ENCODE measurements at places on chromosomes 7 and 10.

GRCh38 chr10:33196377-33196706, 138.1 kb downstream of the NRP1 start:
- H3K36me3 ChIP-seq, result no peaks in the 10 kb centered on the region
- no peak overlapping the region for H3K27ac ChIP-seq
- H3K27me3 ChIP-seq, result peaks cover 4% of the 10 kb centered on the region

DNA sequence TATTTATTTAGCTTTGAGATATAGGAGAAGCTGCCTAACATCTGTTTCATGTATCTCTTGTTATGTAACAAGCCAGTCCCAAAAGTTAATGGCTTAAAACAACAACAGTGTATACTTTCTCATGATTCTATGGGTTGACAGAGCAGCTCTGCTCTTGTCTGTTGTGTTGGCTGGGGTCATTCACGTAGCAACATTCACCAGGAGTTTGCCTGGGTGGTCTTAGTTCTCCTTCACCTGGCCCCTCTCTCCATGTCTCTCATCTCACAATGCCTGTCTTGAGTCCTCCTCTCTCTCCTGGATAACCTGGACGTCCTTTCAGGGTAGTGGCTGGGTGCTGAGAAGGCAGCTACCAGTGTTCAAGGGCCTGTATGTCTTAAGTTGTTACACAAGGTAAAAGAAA, 27.5 kb downstream of the INPP5F start:
- H3K27ac ChIP-seq, result no peak overlapping the region
- no peak overlapping the region for H3K4me3 ChIP-seq
- DNase-seq, result no peak
- no peaks in the 10 kb centered on the region for H3K27me3 ChIP-seq
- no peaks in the 10 kb centered on the region for H3K36me3 ChIP-seq

DNA sequence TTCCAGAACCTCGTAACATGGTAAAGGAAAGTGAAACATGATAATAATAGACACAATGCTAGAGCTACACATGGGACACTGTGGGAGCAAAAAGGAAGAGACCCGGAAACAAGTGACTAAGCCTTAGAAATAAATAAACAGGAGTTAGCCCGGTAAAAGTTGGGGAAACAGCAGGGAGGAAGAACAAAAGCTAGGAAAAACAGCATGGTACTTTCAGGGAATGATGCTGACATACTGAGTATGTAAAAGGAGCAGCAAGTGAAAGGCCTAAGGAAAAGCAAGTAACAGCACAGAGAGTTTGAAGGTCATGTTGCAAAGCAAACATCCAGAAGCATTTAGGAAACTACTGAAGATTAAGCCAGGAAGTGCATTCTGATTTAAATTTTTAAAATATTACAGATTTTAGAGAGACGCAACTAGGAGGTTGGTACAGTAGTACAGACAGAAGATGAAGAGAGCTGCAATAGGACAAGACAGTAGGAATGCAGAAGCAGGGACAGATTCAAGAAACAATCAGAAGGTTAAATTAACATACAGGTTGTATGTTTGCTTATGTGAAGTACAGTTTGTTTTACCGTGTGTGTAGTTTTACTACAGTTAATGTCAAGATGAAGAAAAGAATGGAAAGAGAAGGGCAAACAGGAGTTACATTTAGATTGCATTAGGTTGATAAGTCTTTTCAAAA, 63.7 kb downstream of the ARHGAP12 start:
- H3K27ac ChIP-seq, result no peak overlapping the region
- no peak overlapping the region for H3K4me3 ChIP-seq
- H3K36me3 ChIP-seq, result peaks cover 4% of the 10 kb centered on the region
- H3K27me3 ChIP-seq, result no peaks in the 10 kb centered on the region

- DNase-seq, result no peak
- peaks cover 37% of the 10 kb centered on the region for H3K27me3 ChIP-seq
- no peak overlapping the region for H3K4me3 ChIP-seq
- H3K27ac ChIP-seq, result no peak overlapping the region
- H3K36me3 ChIP-seq, result no peaks in the 10 kb centered on the region
Observed at GRCh38 chr10:98316661-98317060, 48.7 kb upstream of the LOXL4 start.

GRCh38 chr7:83579740-83580139, 69.2 kb downstream of the SEMA3E start:
- H3K36me3 ChIP-seq, result no peaks in the 10 kb centered on the region
- DNase-seq, result no peak
- H3K4me3 ChIP-seq, result no peak overlapping the region
- no peaks in the 10 kb centered on the region for H3K4me1 ChIP-seq

DNA sequence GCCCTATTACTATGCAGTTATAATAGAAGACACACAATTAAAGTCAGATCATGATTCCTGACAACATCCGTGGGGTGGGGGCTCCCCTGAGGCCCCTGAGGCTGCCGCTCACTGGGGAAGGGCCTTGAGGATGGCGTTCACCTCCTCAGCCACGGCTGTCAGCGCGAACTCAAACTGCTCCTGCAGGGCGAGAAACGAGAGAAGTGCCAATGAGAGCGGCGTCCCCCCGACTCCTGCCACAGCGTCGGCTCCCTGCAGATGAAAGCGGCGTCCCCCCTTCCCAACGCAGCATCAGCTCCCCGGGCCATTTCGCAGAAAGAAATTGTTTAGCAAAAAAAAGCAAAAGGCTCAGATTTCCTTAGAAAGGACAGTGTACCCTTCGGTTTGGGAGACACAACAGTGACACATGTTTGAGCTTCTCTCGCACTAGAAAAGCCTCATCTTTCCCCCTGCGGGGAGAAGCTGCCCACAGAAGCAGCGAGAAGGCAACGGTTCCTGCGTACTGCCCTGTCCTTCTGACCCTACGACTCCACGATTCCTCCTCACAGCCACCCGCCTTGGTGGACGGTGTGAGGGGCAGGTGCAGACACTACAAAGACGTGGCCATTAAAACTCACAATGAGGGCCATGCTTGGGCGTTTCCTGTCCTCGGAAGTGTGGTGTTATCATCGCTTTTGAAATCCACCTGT, 203.9 kb downstream of the DNAJB6 start:
- no peak overlapping the region for H3K27ac ChIP-seq
- H3K4me1 ChIP-seq, result no peaks in the 10 kb centered on the region

- no peak overlapping the region for H3K27ac ChIP-seq
- H3K4me3 ChIP-seq, result no peak overlapping the region
- DNase-seq, result no peak
- H3K4me1 ChIP-seq, result no peaks in the 10 kb centered on the region
- no peaks in the 10 kb centered on the region for H3K27me3 ChIP-seq
Observed at GRCh38 chr10:5070648-5071410, 23.4 kb upstream of the AKR1C3 start.

- H3K27me3 ChIP-seq, result no peaks in the 10 kb centered on the region
- no peak overlapping the region for H3K4me3 ChIP-seq
- peaks cover 2% of the 10 kb centered on the region for H3K36me3 ChIP-seq
- no peak overlapping the region for H3K27ac ChIP-seq
Observed at GRCh38 chr10:60521974-60522405, 132.3 kb upstream of the ANK3 start.
